Effector memory CD4-positive, alpha-beta T cell (primary cell): ENCODE measurements at places on chromosomes 12 and 14.
A peak's percentile ranks its signal among the peaks of the same experiment; 100 is the strongest.

DNA sequence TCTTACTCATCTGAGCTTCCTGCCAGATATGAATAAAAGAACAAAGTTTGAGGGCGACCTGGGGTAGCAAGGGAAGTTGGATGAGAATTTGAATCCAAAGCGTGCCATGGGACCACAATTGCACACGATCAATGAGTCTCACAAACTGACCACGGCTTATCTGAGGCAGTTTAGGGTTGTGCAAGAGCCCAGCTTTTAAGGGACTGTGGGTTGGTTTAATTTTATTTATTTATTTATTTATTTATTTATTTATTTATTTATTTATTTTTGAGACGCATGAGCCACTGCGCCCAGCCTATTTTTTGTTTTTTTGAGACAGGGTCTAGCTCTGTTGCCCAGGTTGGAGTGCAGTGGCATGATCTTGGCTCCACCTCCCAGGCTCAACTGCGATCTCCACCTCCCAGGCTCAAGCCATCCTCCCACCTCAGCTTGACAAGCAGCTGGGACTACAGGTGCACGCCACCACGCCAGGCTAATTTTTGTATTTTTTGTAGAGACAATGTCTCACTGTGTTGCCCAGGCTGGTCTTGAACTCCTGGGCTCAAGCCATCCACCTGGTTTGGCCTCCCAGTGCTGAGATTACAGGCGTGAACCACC is 1.1 kb downstream of the AMDHD1 start:
- DNase-seq = no peak

GRCh38 chr12:67651132-67651695 is 2.7 kb downstream of the DYRK2 start:
- DNase-seq = peak; percentile 12

DNA sequence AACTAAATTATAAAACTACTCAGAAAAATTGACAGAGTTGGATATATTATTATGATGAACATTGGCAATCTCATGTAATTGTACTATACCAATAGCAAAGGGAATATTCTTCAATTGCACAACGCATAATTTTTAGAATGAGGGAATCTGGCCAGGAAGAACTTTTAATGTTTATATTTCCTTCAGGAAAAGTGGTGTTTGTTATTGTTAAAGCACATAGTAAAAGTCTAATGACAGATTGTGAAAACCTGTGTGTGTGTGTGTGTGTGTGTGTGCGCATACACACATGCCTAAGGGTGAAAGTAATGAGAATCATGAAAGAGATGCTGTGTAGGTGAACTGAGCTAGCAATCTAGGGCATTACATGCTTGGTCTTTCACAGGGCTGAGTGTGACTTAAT is 877.7 kb downstream of the SLC6A15 start:
- no peak for DNase-seq

DNA sequence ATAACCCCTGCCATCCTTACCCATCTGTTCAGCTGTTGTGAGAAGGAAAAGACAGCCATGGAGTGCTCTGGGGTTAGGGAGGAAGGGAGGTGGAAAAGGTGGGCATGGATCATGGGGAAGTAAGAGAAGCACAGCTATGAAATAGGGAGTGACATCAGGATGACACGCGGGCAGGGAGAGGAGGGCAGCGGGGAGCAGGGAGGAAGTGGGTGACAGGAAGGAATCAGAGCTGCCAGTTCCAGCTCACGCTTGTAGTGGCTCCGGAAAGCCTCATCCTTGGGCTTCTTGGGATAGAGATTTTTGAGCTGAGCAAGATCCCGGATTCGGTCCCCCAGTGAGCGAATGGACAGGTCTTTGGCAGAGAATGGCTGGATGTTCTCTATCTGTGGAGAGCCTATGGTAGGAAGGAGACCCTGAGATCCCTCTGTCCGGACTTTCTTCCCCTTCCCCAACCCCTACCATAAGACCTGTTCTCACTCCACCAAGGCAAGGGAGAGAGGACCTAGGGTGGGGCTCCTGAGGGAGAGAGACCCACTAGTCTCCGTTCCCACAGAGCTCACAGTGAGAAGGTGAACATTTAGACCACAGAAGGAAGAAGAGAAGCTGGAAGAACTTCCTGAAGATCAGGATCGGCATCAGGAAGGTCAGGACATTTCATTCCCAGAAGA is 10.3 kb downstream of the NAB2 start:
- DNase-seq = no peak

DNA sequence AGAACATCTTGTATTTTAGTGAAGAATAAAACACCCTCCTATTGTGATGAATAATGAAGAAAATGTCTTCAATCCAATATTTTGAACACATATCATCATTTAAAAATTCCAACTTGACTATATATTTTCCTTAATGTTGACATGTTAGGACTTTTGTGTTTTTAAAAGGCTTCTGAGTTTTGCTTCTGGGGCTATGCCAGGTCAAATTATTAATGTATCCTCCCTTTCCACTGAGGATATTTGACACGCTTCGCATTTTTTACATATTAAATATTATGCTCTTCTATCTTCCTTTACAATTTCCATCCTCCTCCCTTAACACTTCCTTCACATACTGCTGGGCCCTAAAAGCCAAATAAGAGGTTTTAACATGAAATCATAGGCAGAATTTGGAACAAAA is 20.6 kb downstream of the RERG start:
- DNase-seq = no peak

DNA sequence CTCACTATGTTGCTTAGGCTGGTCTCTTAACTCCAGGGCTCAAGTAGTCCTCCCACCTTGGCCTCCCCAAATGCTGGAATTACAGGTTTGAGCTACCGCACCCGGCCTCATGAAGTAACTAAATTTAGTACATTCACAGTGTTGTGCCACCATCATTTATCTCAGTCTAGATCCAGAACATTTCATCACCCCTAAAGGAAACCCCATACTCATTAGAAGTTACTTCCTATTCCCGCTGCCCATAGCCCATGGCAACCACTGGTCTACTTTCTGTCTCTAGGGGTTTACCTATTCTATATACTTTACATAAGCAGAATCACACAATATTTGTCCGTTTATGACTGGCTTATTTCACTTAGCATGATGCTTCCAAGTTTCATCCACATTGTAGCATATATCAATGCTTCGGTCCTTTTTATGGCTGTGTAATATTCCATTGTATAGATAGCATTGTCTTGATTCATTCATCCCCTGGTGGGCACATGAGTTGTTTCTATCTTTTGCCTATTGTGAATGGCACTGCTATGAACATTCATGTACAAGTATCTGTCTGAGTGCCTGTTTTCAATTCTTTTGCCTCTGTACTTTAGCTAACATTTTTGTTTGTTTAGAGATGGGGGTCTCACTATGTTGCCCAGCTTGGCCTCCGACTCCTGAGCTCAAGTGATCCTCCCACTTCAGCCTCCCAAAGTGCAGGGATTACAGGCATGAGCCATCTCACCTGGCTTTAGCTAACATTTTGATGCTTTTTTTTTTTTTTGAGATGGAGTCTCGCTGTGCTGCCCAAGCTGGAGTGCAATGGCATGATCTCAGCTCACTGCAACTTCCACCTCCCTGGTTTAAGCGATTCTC is 10.2 kb upstream of the SH2B3 start:
- DNase-seq = no peak

DNA sequence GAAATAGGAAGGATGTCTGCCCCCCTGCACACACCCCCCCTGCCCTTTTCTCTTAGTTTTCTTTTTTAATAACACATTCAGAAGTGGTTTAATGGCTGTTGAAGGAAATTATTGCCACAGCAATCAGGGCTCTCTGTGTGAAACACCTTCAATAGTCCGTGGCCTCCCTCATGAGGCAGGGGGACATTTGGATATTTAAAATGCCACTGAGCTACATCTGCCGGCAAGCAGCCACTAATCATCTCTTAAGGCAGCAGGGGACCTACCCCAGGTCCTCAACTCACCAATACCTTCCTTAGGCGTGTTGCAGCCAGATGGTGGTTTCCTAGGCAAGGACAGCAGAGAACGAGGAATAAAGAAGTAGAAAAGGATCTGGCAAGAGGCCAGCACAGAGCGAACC is 283.2 kb downstream of the TTC8 start:
- DNase-seq = no peak

DNA sequence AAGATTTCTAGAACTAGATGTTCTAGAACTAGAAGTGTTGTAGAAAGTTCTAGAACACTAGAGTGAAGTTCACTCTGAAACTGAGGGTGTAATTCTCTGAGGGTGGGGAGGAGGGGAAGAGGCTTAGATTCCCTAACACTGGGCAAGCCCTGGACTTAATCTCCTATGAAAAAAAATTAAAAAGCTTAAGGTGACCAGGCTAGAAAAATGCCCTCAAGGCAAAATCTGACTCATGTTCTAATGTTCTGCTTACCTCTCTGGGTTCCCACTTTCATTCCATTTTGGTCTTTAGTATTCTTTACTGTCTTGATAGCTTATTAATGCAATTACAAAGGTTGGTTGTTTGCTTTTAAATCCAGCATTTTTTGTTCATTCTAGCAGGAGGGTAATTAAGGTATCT is 101.5 kb downstream of the KICS2 start:
- no peak for DNase-seq

DNA sequence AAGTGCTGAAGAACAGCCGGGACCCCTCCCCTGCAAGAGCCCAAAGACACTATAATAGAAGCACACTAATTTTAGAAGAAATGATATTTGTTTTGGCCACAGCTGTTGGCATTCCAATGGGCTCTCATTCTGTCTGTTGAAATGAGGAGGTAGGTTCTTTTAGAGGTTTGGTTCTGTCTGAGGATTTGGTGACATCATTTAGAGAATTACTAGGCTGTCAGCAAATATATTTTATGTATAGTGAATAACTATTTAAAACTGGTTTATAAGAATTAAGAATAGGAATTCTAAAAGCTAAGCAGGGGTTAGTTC is 200.7 kb upstream of the SLC38A2 start:
- DNase-seq = no peak

DNA sequence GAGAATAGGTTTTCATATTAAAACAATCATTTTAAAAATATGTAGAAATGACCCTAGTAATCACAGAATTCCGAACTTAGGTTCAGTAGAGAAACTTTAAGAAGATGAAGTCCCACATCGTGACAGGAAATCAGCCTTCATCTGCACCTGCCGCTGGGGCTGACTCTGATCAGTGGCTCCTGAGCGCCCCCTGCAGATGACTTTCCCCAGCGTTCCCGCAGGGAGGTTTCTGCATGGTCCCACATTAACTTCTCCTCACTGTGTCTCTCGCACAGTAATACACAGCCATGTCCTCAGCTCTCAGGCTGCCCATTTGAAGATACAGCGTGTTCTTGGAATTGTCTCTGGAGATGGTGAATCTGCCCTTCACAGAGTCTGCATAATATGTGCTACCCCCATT is 1131.1 kb downstream of the TMEM121 start:
- peak; percentile 14 for DNase-seq

- no peak for DNase-seq
Observed at GRCh38 chr14:68297039-68297438, 477.5 kb downstream of the RAD51B start.

- no peak for DNase-seq
Observed at GRCh38 chr14:57818511-57818910, 47.4 kb downstream of the SLC35F4 start.

- DNase-seq = no peak
Observed at GRCh38 chr12:68270358-68270757, 17.0 kb upstream of the IL22 start.

DNA sequence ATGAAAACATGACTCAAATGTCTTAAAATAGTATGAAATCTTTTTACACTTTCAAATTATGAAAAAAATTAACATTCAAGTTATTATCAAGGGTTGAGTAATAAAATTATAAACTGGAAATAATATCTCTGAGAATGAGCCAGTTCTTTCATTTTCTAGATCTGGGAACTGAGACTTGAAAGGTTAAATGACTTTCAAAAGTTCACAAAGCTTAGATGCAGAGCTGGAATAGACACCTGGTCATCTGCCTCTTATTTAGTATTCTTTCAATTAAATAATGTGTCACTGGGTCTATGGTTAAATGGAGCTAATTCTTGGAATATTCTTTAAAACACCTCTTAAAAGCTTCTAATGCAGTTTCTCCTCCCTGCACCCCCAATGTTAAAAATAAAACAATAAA is 86.6 kb downstream of the CDK17 start:
- no peak for DNase-seq

- DNase-seq = no peak
Observed at GRCh38 chr12:80937391-80938238, at the start of gene LIN7A. TSS of gene LIN7A (minus strand) at chr12:80937934. CDS start at chr12:80937722, 212 bp downstream.

GRCh38 chr14:96693252-96693820 is 103.8 kb upstream of the VRK1 start:
- DNase-seq = no peak

- DNase-seq = no peak
Observed at GRCh38 chr14:64444140-64444539, 21.2 kb upstream of the AKAP5 start.

GRCh38 chr12:84033162-84033561 is 879.4 kb downstream of the SLC6A15 start:
- no peak for DNase-seq

DNA sequence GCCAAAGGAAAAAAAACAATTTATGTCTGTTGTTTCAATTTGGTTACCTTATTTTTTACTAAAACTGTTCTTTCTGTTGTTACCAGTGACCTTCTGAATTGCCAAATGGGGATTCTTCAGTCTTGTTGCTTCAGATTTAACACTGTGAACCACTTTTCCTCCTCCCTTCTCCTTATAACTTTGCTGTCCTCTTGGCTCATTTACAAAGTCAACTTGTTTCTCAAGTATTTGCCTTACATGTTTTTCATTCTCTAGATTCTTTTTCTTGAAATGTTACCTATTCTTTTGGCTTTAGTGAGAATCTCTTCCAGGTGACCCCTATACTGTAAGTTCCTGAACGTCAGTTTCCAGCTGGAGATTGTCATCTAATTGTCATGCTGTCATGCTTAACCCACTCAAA is 19.4 kb downstream of the FUT8 start:
- DNase-seq = no peak

GRCh38 chr12:53539526-53539925 is 32.2 kb upstream of the NPFF start:
- no peak for DNase-seq

GRCh38 chr14:101540481-101541462 is 20.5 kb upstream of the DIO3 start:
- DNase-seq = no peak

- no peak for DNase-seq
Observed at GRCh38 chr12:66087365-66087943, 43.1 kb downstream of the LLPH start.

GRCh38 chr14:36505892-36506731 is 13.9 kb downstream of the NKX2-1 start:
- DNase-seq = no peak

GRCh38 chr12:68397566-68398158 is 65.5 kb upstream of the MDM1 start:
- DNase-seq = no peak

- DNase-seq = no peak
Observed at GRCh38 chr14:58460772-58461171, 33.3 kb downstream of the KIAA0586 start.

- DNase-seq = no peak
Observed at GRCh38 chr12:101707131-101707782, 9.8 kb downstream of the CHPT1 start.

GRCh38 chr12:41920355-41920754 is 224.3 kb downstream of the GXYLT1 start:
- DNase-seq = no peak

DNA sequence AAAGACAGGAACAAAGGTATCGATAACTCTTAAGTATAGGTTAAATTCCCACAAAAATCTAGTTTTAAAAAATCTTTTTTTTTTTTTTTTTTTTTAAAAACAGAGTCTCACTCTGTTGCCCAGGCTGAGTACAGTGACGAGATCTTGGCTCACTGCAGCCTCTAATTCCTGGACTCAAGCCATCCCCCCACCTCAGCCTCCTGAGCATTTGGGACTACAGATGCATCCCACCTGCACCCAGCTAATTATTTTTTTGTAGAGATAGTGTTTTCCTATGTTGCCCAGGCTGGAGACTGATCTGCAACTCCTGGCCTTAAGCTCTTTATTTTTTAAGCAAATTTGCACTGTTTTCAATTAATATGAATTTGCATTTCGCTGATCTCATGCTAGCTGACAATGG is 9.8 kb downstream of the PSEN1 start:
- DNase-seq = no peak
